ENCODE measurements at places on chromosomes 7 and 10.

DNA sequence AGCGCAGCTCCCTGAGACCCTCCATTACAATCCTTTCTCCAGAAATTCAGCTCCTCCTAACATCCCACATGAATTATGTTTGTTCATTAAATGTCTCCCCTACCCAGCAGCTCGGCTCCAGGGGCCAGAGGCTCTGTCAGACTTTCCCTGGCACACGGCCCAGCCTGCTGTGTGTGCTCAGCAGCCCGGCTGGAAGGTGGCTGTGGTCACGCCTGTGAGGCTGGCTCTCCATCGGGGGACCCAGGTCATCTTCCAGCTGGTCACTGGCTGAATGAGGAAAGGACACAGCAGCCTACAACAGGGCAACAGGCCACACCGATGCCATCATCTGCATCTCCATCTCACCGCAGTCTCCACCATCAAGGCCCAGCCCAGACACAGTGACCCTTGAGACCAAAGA is 219.8 kb downstream of the MAD1L1 start:
- DNase-seq: no peak

DNA sequence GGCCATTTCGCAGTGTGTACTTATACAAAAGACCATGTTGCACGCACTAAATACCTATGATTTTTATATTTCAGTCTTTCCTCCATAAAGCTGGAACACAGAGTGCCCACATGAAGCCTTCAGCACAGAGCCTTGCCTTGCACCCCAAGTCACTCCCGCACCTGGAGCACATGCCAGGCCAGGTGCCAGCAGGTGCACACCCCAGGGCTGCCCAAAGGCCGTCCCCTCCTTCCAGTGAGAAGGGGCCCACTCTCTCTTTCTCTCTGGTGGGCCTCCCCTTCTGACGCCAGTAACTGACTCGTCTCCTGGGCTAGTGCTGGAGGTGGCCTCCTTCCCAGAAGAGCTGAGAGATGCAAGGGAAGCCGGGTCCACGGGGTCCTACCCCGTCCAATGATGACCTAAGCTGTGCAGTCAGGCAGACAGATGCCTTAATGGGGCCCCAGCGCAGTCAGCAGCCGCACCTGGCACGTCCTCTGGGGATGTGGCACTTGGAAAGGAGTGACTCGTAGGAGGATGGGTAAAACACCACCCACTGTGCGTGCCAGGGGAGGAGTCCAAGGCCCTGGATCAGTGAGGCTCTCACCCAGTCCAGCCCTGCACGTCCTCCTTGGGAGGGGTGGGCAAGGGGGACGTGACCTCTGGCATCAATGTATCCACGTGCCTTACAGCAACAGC is 17.7 kb upstream of the SHH start:
- no peak for DNase-seq

DNA sequence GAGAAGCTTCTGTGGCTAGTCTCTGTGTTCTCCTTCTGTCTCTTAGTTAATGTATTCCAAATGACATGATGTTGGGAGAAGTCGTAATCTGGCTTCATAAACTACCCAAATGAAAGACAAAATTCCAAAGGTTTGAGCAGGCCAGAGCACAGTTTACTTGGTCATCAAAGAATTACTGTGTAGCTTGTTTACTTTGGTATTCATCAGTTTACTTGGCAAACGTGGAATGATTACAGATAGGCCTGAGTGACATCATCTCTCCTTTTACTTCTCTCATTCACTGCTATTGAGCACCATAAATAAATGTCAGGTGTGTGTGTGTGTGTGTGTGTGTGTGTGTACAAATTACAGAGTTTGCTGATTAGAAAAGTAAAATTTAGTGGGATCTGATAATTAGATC is 327.3 kb downstream of the PHTF2 start:
- DNase-seq: no peak

GRCh38 chr7:18570890-18571478 is 75.4 kb downstream of the HDAC9 start:
- DNase-seq: no peak

- no peak for DNase-seq
Observed at GRCh38 chr7:54338319-54338718, 203.9 kb upstream of the VSTM2A start.

DNA sequence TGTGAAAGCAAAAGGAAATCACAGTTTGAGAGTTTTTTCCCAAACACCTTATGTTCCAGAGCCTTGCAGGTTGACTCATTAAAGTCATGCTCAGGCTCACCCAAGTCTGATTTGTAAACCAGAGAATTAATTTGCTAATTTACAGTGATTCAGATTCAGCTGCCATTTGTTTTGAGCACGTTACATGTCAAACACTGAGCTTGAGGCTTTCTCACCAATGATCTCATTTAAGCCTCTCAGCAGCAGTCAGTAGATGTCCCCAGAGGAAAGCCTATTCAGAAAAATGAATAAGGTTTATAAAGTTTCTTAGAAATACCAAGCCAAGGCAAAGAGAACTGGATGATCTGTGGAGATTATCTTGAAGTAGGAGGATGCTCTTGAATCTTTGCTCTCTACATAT is 420.4 kb downstream of the HTR7 start:
- DNase-seq: no peak

GRCh38 chr10:72124989-72125388 is 36.6 kb upstream of the SPOCK2 start:
- DNase-seq: no peak

DNA sequence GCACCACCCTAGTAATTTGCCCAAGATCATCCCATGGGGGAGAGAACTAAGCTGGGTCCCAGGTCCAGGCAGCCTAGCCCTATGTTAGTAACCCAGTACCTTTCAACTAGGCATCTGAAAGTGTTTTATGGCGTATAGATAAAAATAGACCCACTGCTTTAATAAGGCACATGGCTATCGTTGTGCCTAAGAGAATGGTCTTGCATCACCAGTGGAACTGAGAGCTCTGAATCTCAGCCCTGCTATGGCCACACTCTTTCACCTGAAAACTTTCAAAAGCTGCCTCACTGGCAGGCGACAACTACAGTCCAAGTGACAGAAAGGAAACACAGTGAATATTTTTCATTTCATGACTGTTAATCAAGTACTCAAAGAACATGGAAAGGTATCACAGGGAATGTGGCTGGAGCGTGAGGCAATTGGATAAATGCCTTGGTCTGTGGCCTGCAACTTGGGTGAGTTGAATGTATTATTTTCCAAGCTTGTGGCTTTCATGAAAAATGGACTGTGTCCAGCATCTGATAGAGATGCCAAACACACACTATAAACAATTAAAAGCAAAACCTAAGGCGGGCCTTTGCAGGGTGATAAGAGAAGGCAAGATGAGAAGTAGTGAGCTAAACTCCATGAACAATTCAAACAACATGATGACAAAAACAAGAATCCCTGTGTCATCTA is 18.0 kb upstream of the SFMBT2 start:
- DNase-seq: no peak

- no peak for DNase-seq
Observed at GRCh38 chr10:119536508-119537025, 6.0 kb downstream of the RGS10 start.

DNA sequence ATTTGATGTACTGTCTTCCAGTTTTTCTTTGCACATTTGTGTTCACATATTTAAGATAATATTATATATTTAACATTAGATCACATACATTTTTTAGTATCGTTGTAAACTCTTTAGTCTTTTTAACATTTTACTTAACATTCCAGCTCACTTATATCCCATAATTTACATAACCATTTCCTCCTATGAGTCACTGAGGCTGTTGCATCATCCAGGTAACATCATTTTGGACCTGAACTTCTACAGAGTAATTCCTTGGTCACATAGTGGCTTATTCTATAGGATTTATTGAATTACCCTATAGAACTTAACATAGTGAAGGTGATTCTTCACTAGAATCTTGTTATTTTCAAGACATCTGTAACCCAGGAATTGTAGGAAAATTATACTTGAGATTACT is 194.4 kb downstream of the POU6F2 start:
- DNase-seq: no peak

Data from T-helper 17 cell (primary cell).